ENCODE measurements at places on chromosomes 2 and 18. TPM values are rescaled to one million over a fixed set of nuclear protein-coding genes. Genes with fewer than 3 reads are reported as not detected.

DNA sequence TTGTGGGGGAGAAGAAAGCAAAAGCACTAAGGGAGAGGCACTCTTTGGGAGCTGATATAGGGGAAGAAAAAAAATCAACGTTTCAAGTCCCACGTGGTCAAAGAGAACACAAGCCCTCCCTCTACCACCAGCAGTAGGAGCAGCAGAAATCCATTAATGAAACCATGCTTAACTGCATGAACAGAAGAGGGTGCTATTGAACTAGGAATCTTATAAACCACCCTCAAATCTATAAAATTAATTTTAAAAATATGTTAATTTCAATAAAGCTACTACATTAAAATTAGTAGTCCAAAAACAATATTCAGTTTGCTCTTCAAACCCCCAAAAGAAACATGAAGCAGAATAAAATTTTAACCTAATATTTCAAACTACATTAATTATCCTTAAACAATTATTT, 147.8 kb downstream of the TMEM18 start:
- no peak for DNase-seq

- no peak for DNase-seq
Observed at GRCh38 chr2:18927525-18928232, 338.3 kb upstream of the NT5C1B start.

DNA sequence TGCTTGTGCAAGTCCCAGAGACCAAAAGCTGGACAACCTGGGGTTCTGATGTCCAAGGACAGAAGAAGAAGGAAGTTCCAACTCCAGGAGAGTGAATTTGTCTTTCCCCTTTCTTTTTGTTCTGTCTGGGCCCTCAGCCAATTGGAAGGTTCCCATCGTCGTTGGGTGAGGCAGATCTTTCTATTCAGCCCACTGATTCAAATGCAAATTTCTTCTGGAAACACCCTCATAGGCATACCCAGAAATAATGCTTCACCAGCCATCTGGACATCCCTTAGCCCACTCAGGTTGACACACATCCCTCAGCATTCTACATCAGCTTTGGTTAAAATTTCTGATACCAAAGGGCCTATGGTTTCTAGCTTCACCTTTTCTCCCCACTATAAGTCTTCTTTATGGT, 156.5 kb downstream of the SP3 start:
- DNase-seq, result no peak

DNA sequence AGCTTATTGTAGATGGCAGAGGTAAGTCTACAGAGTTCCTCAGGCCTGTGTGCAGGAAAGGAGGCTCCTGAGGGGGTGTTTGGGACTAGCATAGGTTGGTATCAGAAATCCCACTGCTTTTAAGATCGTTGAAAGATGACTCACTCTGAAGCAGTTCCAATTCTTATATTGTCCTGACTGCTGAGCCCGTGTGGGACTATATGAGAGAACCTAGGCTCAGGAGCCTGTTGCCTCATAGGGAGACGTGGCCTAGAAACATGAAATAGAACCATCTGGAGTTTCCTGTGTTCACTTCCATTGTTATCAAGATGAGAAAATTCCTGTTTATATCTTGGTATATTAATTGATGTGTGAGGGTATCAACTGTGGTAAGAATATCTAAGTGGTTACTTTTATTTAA, 5.7 kb downstream of the CCT7 start:
- DNase-seq, result no peak

DNA sequence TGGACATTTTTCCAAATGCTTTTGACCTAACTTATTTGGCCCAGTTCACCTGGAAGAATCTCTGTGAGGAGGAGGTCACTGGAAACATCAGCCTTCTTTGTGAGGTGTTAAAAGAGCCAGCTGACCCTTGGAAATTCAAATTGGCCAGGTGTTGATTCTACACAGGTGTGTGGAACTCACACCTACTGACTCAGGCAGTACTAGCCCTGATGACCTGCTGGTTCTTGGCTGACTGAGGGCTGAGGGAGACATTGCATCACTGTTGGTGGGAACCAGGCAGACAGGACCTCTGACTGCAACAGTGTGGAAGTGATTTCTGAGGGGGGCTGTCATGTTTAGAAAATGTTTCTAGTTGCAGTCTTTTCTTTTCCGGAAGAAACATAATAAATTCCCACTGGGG, 242.2 kb upstream of the LRRTM1 start:
- DNase-seq, result no peak

The EPB41L3 gene
- 73.1 TPM for total RNA-seq

GRCh38 chr2:62010632-62011256, 105.3 kb downstream of the COMMD1 start:
- DNase-seq, result no peak

The TXNDC2 gene
- total RNA-seq, result not detected
